ENCODE measurements at places on chromosomes 6 and 20.

- no peak for DNase-seq
Measured at GRCh38 chr6:133972388-133972787, 19.4 kb downstream of the TBPL1 start.

DNA sequence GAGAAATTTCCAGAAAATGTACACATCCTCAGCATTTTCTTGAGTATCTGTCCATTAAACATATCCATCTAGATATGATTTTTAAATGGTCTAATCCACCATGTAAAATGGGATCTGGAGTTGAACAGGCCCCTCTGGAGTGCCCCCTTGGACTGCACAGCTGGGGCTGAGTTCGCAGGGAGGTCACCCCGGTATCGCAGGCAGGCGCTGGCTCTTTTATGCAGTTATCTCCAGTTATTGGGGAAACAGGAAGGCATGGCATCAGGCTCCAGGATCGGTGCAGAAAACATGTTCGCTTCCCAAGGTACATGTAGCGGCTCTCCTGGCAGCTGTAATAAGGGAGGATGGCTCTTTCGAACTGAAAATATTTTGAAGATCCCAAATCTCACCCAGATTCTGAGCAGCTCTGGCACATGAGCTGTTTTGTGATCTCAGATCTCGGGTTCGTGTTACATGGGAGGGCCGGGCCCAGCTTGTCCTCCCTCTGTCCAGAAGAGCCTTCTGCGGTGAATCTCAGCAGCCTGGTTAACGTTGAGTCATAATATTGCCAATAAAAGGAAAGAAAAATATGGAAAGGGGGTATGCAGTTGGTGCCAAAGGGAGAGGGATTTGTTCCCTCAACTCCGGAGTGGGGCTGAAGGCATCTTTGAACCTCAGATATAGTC, 167.7 kb downstream of the EYA2 start:
- no peak for DNase-seq

- DNase-seq, result no peak
Measured at GRCh38 chr6:137033828-137034227, 10.9 kb downstream of the IL20RA start.

DNA sequence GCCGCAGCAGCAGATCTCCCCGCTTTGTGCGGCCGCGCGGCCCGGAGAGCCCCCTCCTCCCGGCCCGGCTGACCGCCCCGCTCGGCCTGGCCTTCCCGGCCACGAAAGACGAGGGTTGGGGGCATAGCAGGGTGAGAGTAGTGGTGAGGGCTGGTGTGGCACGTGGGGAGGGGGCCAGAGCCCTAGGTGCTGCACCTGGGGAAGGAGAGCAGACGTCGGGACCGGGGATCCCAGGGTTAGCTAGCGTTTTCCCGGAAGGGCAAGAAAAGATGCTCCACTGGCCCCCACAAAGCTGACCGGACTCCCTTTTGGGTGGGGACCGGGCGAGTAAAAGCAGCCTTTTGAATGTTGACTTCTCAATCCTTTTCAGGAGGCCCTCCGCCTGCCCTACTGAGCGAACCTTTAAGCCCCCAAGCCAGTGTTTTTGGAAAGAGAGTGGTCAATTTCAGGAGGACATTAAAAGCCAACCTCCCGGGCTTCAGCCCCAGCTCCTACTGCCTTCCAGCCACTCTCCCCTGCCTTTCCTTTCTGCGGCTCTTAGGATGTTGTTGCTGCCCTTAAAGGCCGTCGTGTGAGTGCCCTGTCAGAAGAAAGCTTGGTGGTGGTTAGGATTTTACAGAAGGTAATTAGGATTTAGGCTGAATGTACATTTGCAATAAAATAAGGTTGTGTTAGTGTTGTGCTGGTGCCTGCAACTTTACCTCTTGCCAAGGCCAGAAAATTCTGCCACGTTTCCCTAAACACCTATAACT, 648 bp upstream of the BACH2 start:
- no peak for DNase-seq

GRCh38 chr20:59207742-59208357, 44.2 kb downstream of the ZNF831 start:
- peak; percentile 64 for DNase-seq

- DNase-seq, result no peak
Measured at GRCh38 chr6:37372116-37372515, 18.3 kb downstream of the RNF8 start.

GRCh38 chr6:34437644-34437970, 11.7 kb upstream of the RPS10 start:
- no peak for DNase-seq

DNA sequence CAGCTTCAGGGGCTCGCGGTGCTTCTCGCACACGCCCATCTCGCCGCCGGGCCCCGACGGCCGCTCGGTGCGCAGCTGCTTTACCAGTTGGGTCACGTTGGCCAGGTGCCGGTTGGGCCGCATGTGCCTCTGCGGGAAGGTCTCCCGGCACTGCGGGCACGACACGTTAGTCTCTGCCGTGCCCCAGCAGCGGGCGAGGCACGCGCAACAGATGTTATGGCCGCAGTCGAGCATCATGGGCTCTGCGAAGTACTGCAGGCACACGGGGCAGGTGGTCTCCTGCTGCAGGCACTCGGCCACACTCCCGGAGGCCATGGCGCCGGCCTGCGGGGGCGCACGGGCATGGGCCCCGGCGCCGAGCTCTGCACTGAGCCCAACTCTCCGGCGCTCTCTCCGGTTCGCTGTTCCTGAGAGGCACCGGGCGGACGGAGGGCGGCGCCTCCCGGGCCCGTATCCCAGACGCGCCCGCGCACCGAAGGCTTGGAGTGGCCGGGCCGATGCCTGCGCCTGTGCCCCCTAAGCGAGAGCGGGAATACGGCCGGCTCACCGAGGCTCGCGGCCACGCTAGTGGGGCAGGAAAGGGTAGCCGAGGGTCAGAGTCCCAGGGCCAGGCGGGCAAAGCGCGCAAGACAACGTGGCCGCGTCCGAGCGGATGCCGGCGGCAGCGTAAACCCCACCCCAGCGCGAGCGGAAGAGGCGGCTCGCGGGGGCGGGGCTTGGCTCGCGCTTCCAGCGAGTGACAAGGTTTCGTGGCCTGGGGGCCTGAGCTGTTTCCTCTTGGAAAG, at the start of gene TRIM27:
Gene TRIM27, minus strand, starts transcription at position 668 of the 785 bp plus-strand sequence. Its CDS starts 353 bp downstream, at position 315.
- DNase-seq, result peak; percentile 56

- DNase-seq, result no peak
Measured at GRCh38 chr6:170209354-170210025, 81.4 kb downstream of the DLL1 start.

- DNase-seq, result no peak
Measured at GRCh38 chr6:79173378-79173777, 61.1 kb downstream of the HMGN3 start.

GRCh38 chr6:31794866-31795615, 511 bp downstream of the VARS1 start:
- DNase-seq, result no peak

- no peak for DNase-seq
Measured at GRCh38 chr6:19368511-19368910, 468.7 kb upstream of the ID4 start.

DNA sequence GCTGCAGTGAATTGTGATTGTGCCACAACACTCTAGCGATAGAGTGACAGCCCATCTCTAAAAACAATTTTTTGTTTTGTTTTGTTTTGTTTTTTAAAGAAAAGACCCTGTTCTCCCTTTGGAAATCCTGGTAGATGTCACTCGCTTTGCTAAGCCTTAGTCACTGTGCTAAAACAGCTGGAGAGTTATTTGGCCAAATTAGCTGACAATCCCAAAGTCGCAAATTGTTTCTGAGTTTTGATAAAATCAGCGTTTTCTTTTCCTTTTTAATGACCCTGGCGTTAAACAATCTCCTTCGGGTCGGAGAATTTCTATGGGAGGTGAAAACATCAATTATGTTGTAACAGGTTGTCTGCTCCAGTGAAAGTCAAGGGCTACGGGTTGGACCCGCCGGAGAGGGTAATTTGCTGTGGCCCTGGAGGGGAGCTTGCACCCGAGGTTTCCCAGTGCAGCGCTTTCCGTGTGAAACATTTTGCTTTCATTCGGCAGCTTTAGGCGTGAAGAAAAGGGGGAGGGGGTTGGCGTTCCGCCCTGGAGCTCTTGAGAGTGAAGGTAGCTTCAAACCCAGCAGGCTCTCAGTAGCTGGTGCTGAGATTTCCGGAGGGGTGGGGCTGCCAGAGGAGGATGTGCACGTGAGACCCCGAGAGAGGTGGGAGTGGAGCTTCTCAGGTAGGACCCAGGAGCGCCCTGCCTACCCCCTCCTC, 296.6 kb downstream of the PHACTR1 start:
- no peak for DNase-seq

GRCh38 chr6:22155551-22155950, 141.3 kb downstream of the PRL start:
- DNase-seq, result no peak

DNA sequence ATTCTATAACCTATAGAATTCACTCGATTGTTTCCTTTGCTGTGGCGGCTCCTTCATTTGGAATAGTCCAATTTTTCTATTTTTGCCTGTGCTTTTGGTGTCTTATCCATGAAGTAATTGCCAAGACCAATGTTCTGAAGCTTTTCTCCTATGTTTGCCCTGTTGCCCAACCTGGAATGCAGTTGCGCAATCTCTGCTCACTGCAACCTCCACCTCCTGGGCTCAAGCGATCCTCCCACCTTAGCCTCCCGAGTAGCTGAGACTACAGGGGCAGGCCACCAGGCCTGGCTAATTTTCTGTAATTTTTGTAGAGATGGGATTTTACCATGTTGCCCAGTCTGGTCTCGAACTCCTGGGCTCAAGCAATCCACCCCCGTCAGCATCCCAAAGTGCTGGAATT, 163.5 kb downstream of the OR2B2 start:
- no peak for DNase-seq

DNA sequence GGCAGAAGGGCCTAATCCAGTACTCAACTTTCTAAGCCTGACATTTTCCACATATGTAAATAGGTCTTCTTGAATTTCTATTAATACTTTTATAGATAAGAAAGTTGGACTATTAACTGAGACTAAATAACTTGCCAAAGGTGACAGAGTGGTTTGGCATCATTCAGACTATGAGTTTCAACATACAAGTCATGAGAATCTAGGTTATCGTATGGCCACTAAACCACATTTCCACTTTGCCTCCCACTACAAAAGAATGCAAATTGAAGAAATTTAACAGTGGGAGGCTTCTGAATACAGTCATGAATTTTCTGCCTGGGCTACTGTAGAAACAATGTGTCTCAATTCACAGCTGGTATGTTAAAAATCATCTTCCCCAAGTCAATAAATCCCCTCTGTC, 531.0 kb upstream of the AGPAT4 start:
- DNase-seq, result no peak

GRCh38 chr20:31811796-31812728, 7.1 kb upstream of the MYLK2 start:
- no peak for DNase-seq

DNA sequence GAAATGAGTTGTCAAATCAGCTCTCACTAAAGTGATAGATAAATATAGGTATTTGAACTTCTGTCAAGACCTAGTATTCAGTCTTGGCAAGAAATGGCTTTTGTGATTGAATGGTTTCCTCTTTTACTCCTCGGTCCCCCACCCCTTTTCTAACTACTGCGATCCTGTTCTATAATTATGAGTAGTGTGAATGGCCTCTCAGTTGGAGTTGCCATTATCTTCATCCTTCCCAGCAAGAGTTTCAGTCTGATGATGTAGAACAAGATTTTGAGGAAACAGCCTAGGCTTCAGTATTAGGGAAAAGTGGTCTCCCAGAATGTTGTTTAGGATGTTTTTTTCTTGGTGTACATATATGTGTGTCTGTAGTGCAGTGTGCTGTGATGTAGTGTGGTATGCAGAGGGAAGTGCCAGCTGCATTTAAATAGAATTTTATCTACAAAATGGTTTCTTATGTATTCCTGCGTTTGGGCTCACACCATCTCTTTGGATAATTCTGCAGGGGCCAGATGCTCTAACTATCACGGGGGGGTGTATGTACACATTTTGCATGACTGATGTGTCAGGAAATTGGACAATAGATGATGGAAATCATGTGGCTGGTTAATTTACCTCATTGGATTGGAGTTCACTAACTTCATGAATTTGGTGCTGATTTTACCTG, 180.1 kb upstream of the MMS22L start:
- DNase-seq, result no peak

GRCh38 chr6:22737331-22737730, 168.0 kb downstream of the HDGFL1 start:
- no peak for DNase-seq
